RWPE2 (cell line): ENCODE measurements at places on chromosomes 6 and 20.

DNA sequence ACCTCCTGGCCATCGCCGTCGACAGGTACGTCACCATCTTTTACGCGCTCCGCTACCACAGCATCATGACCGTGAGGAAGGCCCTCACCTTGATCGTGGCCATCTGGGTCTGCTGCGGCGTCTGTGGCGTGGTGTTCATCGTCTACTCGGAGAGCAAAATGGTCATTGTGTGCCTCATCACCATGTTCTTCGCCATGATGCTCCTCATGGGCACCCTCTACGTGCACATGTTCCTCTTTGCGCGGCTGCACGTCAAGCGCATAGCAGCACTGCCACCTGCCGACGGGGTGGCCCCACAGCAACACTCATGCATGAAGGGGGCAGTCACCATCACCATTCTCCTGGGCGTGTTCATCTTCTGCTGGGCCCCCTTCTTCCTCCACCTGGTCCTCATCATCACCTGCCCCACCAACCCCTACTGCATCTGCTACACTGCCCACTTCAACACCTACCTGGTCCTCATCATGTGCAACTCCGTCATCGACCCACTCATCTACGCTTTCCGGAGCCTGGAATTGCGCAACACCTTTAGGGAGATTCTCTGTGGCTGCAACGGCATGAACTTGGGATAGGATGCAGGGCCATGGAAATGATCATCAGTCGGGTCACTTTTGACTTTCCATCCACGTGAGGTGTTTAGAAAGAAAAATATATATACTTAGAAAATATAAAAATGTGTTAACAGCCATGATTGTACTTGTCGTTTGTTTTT lies 868 bp downstream of the MC3R start:
- DNase-seq = peak; percentile 85

DNA sequence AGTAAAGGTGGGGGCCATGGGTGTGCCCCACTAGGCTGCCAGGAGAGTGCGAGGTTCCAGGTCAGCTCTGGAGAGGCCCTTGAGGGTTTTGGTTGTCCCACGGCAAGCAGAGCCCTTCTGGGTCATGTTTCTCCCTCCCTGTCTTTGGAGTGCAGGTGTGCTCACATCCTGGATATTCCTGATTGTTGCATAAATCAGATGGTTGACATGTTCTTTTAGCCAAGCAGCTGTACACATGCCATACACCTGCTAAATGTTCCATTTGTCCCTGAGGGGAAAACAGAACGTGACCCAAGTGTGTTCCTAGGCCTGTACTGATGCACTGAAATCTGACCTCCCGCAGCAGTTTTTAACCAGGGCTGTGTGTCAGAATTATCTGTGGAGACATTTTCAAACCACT lies 77.5 kb upstream of the BEND3 start:
- no peak for DNase-seq

- no peak for DNase-seq
Observed at GRCh38 chr6:38943964-38944363, 104.6 kb upstream of the GLP1R start.

GRCh38 chr6:148306286-148306685 lies 36.4 kb upstream of the SASH1 start:
- DNase-seq = no peak

DNA sequence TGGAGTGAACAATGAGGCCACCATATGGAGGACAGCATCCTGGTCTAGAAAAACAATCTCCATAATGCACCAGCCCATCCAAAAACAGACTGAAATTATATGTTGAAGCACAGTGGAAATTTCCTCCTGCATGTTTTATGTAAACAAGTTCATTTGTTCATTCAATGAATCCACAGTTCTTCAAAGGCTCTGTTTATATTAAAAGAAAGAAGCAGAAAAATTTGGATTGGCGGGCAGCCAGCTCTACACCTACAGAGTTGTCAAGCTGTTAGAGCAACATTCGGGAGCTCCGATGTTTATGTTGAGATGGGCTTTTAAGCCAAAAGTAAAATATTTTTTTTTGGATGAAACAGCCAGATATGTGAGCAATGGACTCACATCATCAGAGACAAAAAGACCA lies 395.3 kb upstream of the SULF2 start:
- no peak for DNase-seq

DNA sequence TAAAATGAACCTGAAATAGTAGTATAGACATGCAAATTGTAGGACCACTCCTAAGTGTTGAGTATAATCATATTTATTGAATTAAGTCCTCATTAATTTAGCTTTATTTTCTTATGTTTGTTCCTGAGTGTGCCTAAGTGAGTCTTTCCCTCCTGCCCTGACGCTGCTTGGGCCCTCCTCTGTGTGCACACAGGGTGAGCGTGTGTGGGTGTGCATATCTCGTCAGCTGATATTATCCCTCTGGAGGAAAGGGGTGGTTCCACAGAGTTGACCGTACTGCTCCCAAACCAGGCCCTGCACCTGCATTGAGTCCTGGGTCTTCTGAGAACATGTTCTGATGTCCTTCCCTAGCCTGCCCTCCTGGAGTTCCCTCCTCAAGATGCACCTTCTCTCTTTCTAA lies 28.0 kb downstream of the TULP4 start:
- no peak for DNase-seq

DNA sequence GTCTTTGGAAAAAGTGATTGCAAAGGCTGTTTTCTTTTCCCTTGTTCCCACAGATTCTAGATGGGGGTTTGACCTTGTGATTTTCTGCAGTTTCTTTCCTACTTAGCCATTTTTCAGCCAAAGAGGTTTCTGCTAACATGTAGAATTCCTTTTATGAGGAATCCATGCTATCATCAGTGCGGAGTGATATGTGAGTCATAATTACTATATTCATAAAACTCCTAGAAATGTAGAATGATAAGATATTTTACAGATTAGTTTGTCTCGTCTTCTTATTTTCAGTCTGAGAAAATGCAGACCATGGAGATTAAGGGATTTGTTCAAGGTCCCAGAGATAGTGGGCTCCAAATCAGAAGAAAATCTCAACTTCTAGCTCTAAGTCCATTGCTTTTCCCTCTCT lies 98.6 kb downstream of the KCNQ5 start:
- no peak for DNase-seq

GRCh38 chr6:13304580-13305260 lies 23.6 kb downstream of the TBC1D7 start:
- DNase-seq = no peak
